CD4-positive, alpha-beta T cell treated with Interleukin-4 for 4 hours (primary cell): ENCODE measurements at places on chromosomes 6 and 20.
A peak's percentile ranks its signal among the peaks of the same experiment; 100 is the strongest.

DNA sequence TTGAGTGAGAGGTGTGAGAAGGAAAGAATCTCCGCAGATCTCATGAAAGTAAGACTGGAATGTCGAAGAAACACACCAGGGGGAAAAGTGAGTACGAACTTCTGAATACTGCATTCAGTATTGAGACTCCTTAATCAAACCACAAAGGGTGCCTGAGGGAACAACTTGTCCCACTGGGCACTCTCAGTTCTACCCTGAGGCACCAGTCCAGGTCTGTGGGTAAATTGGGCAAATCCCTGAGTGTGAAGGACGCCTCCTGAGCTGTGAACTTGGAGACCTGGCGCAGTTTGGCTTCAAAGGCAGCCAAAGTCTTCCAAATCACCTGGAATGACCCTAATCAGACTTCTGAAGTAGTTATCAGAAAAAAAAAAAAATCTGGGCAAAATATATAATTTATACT, 329.7 kb downstream of the BTBD9 start:
- DNase-seq = no peak

- no peak for DNase-seq
Measured at GRCh38 chr20:3766422-3767109, 987 bp downstream of the ADISSP start.

DNA sequence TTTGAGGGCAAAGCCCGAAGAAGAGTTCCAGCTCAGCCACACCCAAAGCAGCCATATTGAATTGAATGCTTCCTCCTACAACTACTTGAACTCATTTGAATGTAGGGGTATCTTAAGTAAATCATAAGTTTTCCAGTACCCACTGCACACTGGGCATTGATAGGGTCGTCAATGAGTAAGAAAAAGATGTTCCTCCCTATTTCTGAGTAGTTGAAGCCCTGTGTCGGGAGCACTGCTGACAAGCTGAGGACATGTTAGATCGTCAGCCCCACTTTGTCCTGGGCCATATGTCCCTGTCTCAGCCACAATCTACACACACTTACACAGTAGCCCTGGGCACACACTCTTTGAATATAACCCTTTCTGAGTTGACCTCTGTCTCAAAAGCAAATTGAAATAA, 105.7 kb downstream of the ARHGAP18 start:
- no peak for DNase-seq

DNA sequence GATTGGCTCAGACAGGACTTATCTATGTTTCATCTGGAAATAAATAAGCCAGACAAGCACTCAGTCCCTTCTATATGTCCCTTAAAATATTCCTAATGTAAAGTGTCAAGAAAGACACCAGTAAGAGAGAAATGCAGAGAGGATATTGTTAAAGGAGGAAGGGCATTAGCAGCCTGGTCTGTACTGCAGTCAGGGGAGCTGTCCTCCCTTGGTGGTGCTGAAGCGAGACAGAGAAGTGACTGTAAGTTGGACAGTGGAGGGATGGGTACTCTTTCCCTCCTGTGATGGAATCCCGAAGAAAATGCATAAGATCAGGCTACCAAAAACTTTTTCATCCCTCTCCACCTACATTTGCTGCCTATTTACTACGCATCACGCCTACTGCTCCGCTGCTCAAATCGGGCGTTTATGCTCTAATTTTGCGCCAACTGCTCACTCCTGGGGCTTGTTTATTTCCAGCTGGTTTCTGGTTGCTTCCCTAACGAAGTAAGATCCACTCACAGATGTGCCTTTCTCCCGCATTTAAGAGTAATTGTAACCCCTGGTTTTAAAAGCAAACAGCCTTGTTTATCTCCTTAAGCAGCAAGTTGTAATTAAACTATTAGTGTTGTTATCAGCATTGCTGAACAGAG, 35.2 kb downstream of the PHACTR1 start:
- peak; percentile 12 for DNase-seq

DNA sequence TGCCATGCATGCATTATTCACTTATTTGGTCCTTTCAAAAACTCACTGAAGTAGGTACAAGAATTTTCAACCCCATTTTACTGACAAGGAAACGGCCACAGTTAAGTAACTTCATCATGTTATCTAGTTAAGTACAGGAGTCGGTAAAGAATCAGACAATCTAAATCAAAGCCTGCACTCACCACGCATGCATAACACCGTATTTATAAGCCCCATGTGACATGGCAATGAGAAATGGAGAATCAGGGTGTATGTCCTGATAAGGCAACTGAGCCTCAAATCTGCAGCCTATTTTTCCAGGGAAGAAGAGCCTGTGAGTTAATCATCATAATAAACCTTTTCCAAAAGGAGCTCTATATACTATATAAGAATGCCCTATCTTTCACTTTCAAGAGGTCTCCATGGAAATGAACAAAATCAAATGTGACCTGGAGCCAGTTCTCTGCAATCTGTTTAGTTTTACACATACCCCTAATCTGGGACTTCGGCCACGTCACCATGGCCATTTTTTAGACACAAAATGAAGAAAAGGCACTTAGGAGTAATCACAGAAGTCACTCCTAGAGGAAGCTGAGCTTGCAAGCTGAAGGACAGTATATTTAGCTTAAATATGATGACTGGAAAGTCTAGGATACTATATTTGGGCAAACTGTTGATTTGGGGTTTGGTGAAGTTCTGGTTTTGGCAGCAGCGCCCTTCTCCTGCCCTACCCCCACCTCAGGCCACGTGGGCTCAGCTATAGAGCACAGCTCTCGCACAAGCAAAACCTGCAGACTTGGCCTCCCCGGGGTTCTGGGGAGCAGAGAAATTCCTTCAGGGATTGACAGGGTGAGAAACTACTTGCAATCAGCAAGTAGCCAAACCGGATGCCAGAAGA, 19.2 kb downstream of the TRAM2 start:
- no peak for DNase-seq

GRCh38 chr20:7333841-7334240, 566.4 kb downstream of the BMP2 start:
- DNase-seq = no peak

- DNase-seq = no peak
Measured at GRCh38 chr20:845941-846893, 12.7 kb downstream of the FAM110A start.

DNA sequence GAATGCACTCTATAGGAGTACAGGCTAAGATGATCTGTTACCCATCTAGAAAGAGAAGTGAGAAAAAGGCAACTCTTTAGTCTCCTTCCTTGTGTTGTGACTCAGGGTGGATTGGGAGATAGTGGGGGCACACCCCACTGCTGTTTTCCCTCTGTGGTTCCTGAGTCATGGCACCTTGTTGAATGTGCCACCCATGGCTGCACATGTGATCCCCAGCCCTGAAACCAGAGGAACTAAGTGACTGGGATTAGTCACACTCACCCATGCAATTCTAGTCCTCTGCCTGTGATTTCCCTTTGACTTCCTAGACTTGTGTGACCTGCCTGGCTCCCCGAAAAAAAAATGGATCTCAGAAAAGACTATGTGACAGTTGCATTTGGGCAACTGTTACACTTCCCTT, 48.6 kb upstream of the HTR1B start:
- no peak for DNase-seq

GRCh38 chr6:113031591-113032238, 684.6 kb downstream of the RFPL4B start:
- DNase-seq = no peak
